ENCODE measurements at places on chromosomes 11 and 22. TPM values are rescaled to one million over a fixed set of nuclear protein-coding genes. Genes with fewer than 3 reads are reported as not detected.
A peak's percentile ranks its signal among the peaks of the same experiment; 100 is the strongest.

DNA sequence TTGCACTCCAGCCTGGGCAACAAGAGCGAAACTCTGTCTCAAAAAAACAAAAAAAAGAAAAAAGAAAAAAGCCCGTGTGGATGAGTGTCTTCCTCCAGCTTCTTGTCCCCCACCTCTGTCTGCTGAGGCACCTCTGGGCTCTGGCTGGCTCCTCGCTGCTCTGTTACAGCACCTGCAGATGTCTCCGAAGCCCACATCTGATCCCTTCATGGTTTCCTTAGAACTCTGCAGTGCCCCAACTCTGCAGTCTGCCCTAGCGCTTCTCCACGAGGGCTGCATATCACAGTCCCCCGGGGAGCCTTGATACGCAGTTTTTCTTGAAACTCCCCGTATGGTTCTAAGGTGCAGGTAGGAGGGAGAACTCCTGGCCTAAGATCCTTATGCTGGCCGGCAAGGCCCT is 15.9 kb downstream of the KCTD17 start:
- H3K27me3 ChIP-seq: peaks cover 29% of the 10 kb centered on the region
- H3K27ac ChIP-seq: no peak overlapping the region
- DNase-seq: no peak
- H3K4me3 ChIP-seq: no peak overlapping the region

DNA sequence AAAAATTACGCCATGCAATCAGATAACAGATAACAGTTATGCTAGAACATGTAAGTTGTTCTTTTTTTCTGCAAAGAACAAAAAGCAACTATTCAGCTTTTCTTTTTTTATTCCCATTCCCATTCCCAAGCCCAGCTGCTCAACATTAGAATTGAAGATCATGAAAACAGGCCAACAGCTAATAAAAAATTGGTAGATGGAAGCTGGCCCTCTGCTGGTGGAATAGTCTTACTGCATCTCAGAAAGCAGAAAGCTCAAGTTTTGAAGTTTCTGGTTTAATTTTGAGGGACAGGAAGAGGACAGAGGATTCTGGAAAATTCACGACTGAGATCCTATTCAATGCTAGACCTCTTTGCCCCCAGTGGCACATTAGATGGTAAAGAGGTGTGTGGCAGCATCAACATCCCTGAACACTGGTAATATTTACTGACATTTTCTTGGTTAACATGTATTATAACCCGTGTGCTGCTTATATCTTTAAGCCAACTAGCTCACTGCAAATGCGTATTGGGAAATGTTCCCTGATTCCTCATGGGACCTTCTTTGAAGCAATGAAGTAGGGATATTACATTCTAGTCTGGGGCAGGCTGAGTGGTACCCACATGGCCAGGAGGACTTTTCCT is 591.2 kb downstream of the OPCML start:
- no peak for DNase-seq
- no peak overlapping the region for H3K4me3 ChIP-seq
- peaks cover 36% of the 10 kb centered on the region for H3K27me3 ChIP-seq
- no peaks in the 10 kb centered on the region for H3K4me1 ChIP-seq

DNA sequence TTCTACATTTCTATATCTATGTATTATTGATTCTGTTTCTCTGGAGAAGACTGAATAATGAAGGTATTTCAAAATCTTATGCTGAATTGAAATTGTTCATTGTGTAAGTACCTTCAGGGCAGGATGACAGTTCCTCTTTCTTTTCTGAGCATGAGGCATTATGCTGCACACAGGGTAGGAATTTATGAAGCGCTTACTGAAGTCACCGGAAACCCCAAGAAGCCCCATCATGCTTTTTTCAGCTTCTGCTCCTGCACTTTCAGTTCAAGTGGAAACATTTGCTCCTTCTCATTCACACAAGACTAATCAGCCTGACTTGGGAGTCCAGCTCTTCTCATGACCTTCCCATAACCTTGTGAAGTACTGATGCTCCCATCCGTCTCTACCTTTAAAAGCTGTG is 314.7 kb upstream of the SORL1-AS1 start:
- H3K27me3 ChIP-seq: peaks cover 6% of the 10 kb centered on the region

DNA sequence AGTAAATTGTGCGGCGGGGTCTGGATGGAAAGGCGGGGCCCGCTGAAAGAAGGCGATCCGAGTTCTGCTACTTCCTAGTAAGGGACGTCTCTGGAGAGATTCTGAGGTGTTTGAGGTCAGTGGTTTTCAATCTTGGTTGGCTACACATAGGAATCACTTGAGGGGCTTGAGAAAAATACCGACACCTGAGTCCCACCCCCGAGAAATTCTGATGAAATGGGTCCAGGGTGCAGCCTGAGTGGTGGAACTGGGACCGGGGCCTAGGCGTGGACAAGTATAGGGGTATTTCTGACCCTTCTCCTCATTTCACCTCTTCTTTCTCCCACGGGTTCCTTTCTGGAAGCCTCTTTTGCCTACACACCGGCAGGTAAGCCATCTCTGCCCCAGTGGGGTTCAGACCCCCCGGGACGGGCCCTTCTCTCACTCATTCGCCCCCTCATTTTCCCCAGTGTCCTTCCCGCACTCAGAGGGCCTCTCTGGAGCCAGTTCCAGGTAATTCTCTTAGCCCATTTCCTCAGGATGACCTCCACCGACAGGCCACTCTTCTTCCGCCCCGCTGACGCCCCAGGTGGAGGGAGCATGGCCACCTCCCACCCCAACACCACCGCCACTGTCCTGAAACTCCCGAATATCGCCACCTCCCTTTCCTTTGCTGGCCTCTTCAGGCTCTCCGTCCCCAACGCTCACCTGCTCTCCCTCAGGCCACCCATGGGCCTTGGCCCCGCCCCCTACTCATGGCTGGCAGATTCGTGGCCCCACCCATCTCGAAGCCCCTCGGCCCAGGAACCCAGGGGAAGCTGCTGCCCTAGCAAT is 11.8 kb downstream of the ROBO3 start:
- peaks cover 16% of the 10 kb centered on the region for H3K4me1 ChIP-seq
- peak overlapping the region; percentile 65 for H3K4me3 ChIP-seq
- DNase-seq: no peak
- H3K27ac ChIP-seq: peak overlapping the region; percentile 92

GRCh38 chr11:60924906-60925853 is 920 bp downstream of the TMEM132A start:
- no peak overlapping the region for H3K27ac ChIP-seq
- H3K4me3 ChIP-seq: peak overlapping the region; percentile 64
- peaks cover 20% of the 10 kb centered on the region for H3K27me3 ChIP-seq
- DNase-seq: no peak
- H3K4me1 ChIP-seq: peaks cover 18% of the 10 kb centered on the region
- peaks cover 29% of the 10 kb centered on the region for H3K36me3 ChIP-seq

DNA sequence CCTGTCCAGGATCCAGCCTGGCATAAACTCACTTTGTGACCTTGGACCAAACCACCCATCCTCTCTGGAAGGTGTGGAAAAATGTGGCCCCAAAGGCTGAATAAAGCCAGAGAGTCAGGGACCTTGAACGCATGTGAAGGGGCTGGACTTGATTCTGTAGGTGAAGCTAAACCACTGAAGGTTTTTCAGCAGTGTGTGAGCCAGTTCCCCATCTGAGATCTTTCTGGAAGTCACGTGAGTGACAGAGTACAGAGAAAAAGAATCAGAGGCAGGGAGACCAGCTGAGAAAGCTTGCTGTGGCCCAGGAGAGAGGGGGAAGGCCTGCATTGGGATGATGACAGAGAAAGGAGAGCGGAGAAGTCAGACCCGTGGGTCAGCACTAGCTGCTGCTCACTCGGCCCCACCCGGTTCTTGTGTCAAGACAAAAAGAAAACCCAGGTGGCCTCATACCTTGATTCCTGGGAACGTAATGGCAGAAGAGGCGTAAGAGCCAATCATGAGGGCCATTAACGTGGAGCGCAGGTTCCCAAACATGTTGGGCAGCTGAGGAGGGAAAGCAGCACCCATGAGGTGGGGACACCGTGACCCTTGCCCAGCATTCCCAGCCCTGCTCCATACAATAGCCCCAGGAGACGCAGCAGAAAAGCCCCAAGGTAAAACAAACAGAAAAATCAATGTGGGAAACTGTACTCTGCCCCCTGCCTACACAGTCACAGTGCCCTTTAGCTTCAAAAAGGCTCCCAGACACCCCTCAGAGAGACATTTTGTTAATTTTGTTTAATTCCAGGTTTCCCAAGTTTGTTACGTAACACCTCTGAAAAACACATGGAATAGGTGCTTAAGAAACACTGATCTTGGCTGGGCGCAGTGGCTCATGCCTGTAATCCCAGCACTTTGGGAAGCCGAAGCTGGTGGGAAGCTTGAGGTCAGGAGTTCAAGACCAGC is 17.9 kb downstream of the SLC43A1 start:
- peaks cover 14% of the 10 kb centered on the region for H3K36me3 ChIP-seq
- peaks cover 26% of the 10 kb centered on the region for H3K4me1 ChIP-seq
- H3K27me3 ChIP-seq: no peaks in the 10 kb centered on the region
- no peak overlapping the region for H3K4me3 ChIP-seq

DNA sequence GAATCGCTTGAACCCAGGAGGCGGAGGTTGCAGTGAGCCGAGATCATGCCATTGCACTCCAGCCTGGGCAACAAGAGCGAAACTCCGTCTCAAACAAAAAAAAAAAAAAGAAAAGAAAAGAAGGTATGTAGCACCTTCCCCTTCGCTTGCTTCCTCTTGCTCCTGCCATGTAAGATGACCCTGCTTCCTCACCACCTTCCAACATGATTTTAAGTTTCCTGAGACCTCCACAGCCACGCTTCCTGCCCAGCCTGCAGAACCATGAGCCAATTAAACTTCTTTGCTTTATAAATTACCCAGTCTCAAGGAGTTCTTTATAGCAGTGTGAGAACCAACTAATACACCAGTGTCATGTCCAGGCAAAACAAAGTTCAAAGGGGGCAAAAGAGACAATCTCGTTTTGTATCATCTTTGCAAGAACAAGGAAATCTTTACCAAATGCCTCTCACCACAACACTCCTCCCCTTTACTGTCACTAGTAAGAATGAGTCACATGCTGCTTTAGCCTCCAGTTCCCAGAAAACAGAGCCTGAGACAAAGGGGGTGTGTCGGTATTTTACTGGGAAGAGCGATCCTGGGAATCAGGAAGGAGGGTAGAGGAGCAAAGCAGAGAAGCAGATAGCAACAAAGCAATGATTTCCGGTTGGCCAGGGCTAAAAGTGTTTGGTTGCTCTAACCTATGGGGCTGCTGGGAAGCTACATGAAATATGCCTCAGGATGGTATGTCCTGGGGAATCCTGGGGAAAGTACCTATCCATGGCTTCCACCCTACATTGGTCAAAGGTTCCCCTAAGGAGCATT is 10.5 kb upstream of the MCHR1 start:
- no peak for DNase-seq
- H3K4me3 ChIP-seq: no peak overlapping the region
- no peak overlapping the region for H3K27ac ChIP-seq
- H3K27me3 ChIP-seq: no peaks in the 10 kb centered on the region

- peaks cover 7% of the 10 kb centered on the region for H3K4me1 ChIP-seq
- DNase-seq: no peak
- no peak overlapping the region for H3K27ac ChIP-seq
- no peaks in the 10 kb centered on the region for H3K36me3 ChIP-seq
- H3K27me3 ChIP-seq: no peaks in the 10 kb centered on the region
These were observed 23.0 kb upstream of the TRAF6 start for GRCh38 chr11:36532941-36533601.

DNA sequence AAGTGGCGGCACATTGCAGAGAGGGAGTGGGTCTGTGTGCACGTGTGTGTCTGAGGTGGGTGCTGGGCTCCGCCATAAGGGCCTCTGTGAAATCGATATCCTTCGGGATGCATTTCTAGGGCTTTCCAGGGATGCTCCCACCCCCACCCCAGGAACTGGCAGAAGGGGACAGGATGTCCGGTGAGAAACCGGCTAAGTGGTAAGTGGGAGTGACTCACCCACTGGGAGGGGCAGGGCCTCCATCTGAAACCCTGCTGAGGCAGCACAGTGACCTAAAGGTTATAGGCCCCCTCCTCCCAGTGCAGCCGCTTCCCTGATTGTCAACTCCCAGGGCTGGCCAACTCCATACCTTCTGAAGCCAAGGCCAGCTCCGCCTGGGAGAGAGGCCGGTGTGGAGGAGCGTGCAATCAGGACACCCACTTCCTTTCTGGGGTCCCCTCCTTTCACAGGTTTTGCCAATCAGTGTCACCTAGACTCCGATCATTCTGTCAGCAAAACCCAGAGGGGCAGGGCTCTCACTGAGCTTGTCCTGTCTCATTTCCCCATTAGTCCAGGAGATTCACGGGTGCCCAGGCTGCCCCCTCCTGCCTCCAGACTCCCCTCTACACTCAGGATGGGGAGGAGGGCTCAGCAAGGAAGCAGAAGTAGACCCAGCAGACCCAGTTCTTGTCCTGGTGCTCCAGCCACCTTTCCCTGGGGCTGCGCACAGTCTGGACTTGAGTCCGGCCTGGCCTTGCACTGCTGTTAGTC is 44.5 kb downstream of the NECTIN1 start:
- DNase-seq: no peak
- peaks cover 33% of the 10 kb centered on the region for H3K4me1 ChIP-seq
- no peaks in the 10 kb centered on the region for H3K36me3 ChIP-seq
- H3K27me3 ChIP-seq: no peaks in the 10 kb centered on the region
- H3K27ac ChIP-seq: no peak overlapping the region
- no peak overlapping the region for H3K4me3 ChIP-seq

GRCh38 chr22:25987948-25988347 is 181.3 kb upstream of the SEZ6L start:
- H3K36me3 ChIP-seq: no peaks in the 10 kb centered on the region
- H3K4me3 ChIP-seq: no peak overlapping the region
- no peak overlapping the region for H3K27ac ChIP-seq
- DNase-seq: no peak
- H3K4me1 ChIP-seq: no peaks in the 10 kb centered on the region
- H3K27me3 ChIP-seq: peaks cover 7% of the 10 kb centered on the region

- DNase-seq: no peak
- no peak overlapping the region for H3K27ac ChIP-seq
- no peak overlapping the region for H3K4me3 ChIP-seq
- H3K27me3 ChIP-seq: no peaks in the 10 kb centered on the region
These were observed 10.0 kb upstream of the SGSM1 start for GRCh38 chr22:24796056-24796455.

The NXPE4 gene
- total RNA-seq: not detected
